ENCODE measurements at places on chromosomes 1 and 21. TPM values are rescaled to one million over a fixed set of nuclear protein-coding genes. Genes with fewer than 3 reads are reported as not detected.

Gene PRR9
- total RNA-seq, result not detected

Gene SYTL1
- 139 TPM for total RNA-seq

Gene CELA2B
- total RNA-seq, result not detected

Gene ERG
- total RNA-seq, result not detected

Gene NBPF6
- total RNA-seq, result not detected

Gene S100A7
- total RNA-seq, result not detected

Gene ANKRD34A
- 3.2 TPM for total RNA-seq

All from activated naive CD4-positive, alpha-beta T cell treated with anti-CD3 and anti-CD28 coated beads, Interleukin-2, amount 10 ng/mL, durations not matched to agents 5 hours and 36 hours (primary cell).